ENCODE measurements at places on chromosomes 1 and 21.

GRCh38 chr1:19272064-19272463, 16.5 kb downstream of the AKR7A3 start:
- no peak for DNase-seq

GRCh38 chr1:155960081-155960745, 18.1 kb downstream of the ARHGEF2 start:
- no peak for DNase-seq

- no peak for DNase-seq
These were observed 53.3 kb upstream of the SEC16B start for GRCh38 chr1:178023181-178023618.

DNA sequence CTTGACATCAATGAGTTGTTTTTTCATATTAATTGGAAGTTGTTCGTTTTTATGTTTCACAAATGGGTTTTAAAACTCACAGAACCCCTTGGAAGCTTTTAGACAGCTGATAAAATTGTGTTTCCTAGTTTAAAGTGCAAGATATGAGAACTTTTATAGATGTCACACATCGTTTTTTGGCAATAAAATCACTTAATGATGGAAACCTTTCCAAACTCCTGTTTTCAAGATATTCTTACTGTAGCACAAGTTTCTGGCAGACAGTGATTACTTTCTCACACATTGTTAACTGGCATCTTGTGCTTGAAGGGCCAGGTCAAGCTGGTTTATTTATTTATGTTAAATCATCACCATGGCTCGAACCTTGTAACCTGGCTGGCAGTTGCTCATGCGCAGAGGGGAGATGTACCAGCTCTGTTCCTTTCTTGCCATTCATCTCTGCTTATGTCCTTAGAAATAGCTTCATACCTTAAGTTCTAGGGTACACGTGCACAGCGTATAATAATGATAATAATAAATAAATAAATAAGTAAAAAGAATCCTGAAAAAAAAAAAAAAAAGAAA, 10.2 kb upstream of the RCAN1 start:
- no peak for DNase-seq

GRCh38 chr21:26137379-26138060, 33.0 kb downstream of the APP start:
- peak; percentile 18 for DNase-seq

GRCh38 chr1:12756768-12757413, 10.9 kb downstream of the CFAP107 start:
- DNase-seq = no peak

DNA sequence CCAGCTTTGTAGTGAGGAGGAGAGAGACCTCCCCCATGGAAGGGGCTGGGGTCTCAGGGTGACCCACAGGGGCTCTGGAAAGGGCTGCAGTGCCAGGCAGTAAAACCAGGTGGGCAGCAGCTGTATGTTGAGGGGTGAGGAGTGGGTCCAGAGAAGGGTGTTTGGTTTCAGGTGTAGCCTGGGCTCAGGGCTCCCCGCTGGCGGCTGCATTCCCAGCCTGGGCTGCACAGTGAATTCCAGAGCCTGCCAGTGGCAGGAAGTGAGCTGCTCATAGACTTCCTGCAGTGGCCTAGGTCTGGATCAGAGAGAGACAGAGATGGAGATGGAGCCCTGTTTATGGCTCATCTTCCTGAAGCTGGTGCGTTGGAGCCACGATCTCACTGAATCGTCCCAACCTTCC, 356.4 kb downstream of the PTPRU start:
- no peak for DNase-seq

GRCh38 chr1:119372503-119373086, 4.0 kb downstream of the HAO2 start:
- peak; percentile 31 for DNase-seq

- no peak for DNase-seq
These were observed 2.1 kb downstream of the HEATR1 start for GRCh38 chr1:236602171-236602570.

DNA sequence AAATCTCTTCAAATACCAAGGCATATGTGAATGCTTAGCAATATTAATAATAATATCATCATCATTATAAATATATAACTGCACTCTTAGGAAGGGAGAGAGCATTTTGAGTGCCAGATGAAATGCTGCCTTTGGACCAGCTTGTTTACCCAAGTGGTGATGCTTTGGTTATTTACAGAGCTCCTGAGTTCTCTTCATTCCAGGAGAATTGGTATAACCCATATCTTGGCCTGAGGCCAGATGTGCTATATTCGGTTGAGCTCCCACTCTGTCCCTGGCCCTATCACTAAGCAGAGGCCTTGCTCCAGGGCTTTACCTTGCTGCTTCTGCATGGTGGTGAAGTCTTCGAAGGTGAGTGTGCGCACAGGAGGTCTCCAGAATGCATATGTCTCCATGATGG, 89.4 kb downstream of the TBX15 start:
- no peak for DNase-seq

DNA sequence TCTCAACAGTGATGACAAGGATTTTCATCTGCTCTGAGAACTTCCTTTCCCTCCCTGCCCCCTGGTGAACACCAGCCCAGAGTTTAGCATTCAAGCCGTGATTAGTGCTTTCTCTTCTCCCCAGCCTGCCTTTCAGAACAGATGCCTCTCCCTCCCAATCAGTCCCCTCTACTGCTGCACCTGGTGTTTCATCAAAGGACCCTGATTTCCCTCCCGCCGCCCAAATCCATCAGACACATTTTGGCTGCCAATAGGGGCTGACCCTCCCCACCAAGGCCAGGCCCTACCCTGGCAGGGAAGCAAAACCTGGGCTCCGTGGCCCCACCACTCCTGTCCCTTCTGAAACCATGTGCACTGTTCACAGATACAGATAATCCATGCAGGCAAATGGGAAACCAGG, 34.0 kb upstream of the KLHDC7A start:
- DNase-seq = no peak

DNA sequence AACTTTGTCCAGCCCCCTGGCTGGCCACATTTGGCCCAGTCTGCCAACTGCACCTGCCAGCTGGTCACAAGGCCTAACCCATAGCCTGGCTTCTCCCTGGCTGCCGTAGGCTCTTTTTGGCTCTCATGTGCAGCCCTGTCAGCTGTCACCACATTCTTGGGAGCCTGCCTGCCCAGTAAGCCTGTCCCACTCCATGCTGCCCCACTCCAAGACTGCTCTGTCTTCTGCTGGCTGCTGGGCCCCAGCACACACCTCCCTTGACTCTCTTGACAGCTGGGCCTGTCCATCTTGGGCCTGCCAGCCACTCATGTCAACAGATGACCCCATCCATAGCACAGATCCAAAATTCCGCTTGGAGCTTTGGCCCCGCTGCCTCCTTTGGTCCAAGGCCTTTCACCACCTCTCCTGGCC, 74.3 kb upstream of the EDN2 start:
- DNase-seq = no peak

DNA sequence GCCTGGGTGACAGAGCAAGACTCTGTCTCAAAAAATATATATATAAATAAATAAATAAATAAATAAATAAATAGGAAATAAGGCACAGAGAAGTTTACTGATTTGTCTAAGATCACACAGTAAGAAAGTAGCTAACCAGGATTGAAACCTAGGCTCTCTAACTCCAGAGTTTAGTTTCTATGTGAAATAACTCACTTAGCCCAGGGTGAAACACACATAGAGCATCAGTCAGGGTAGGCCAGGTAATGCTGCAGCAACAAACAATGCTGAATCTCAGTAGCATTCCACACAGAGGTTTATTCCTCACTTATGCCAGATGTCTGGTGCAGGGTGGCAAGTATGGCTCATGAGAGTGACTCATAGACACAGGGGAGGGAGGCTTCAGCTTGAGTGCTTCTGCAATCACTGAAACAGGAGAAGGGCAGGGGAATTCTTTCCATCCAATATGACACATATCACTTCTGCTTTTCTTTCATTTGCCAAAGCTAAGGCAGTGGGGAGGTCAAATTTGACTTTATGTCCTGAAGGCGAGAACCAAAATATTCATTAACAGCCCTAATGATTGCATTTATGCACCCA, 37.1 kb upstream of the KANK4 start:
- peak; percentile 86 for DNase-seq

GRCh38 chr1:61158591-61158990, 76.2 kb downstream of the NFIA start:
- no peak for DNase-seq

DNA sequence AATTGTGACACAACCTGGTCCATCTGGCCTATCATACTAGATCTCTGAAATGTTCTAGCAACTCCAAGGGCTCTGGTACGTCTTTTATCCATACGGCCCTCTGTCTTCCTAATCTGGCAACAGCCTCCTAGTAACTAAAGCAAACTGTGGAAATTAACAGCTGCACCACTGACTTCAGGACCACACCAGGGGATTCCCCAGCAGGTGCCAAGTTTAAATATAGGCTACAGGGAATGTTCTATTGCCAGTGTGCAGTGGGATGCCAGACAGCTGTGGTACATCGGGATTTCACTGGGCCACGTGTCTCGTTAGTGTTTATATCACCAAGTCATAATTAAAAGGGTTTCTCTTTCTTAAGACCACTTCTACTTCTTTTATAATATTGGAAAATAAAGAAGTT, 94.3 kb downstream of the RGS2 start:
- no peak for DNase-seq

DNA sequence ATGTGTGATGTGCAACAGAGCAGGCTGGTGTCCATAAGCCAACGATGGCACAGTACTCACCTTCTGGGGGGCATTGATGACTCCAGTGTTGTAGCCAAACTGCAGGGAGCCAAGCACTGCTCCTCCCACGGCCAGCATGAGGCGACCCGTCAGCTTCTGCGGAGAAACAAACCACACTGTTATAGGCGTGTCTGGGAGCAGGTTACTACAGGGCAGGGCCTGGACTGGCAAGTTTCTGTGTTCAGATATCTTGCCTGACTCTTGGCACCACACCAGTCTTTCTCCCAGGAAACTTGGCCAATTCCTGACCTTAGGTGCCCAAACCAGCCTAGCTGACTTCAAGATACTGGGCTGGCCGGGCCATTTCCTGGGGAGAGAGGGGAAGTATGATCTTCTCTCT, 15.5 kb downstream of the SLC2A1 start:
- no peak for DNase-seq

GRCh38 chr1:64653466-64653865, 91.4 kb upstream of the RAVER2 start:
- no peak for DNase-seq

- no peak for DNase-seq
These were observed 61.1 kb upstream of the ACOT11 start for GRCh38 chr1:54486907-54487306.

GRCh38 chr21:43808832-43809251, 19.5 kb downstream of the RRP1 start:
- no peak for DNase-seq

DNA sequence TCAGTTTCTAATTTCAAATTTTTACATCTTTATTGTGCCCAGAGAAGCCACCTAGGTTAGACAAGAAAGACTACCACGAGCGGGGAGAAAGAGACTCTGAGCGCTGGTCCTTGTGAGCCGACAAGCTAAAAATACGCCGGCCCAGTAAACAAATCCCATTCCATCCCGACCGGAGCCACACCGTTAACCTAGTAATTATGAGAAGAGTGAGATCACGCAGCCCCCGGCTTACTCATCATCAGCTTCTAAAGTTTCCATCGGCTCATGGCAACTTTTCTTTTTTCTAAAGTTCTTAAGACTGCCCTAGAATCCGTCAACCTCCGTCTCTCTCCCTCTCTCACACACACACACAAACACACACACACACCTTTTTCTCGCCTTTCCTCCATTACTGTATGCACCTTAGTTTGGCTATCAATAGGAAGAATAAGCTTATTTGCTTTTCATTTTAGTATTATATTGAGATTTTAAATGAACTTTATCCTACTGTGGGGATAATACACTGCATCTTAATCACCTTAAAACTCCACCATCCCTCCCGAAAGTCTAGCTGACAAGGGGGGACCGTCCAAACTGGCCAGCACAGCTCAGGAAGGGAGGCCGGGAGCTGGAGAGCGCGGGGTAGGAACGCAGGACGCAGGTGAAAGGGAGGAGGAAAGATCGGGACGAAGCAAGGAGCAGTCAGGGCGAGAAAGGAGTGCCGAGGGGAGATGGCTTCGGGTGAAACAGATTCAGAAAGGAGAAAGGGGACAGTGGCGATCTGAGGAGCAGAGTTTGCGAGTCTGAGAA, 728 bp downstream of the OTUD7B start:
- peak; percentile 80 for DNase-seq

- DNase-seq = no peak
These were observed 160.2 kb downstream of the ADSS2 start for GRCh38 chr1:244291236-244292201.

DNA sequence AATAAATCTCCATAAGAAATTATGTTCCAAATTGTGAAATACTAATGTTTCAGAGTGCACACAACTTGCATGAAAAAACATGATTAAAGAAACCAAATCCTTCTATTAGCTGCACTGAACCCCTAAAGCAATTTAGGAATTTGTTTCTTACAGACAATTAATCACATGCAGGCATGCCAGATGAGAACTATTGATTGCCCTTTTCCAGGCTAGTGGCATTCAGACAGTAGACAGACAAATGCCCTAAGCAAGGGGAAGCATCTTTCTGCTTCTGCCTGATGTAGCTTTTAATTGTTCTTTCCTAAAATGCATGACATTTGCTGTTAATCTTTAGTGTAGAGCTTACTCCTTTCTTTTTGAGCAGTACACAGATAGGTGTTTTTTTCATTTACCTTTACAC, 229.5 kb downstream of the DPYD start:
- no peak for DNase-seq

GRCh38 chr1:58821309-58821708, 37.5 kb upstream of the JUN start:
- DNase-seq = no peak

DNA sequence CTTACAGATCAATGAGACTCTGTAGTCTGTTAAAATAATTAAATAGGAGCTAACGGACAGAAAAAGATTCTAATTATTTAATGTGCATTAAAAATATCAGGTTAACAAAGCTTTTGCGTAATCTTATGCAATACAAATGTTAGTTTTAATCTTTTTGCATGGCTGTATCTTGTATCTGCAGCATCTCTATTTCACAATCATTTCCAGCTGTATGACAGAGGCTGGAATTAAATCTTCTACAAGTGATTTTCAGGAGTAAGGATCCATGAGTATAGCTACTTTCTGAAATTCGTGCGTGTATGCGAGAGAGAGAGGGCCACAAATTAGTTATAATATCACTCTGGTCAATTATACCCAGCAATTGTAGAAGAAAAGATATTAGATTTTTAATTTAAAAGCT, 1446.8 kb downstream of the NCAM2 start:
- no peak for DNase-seq

GRCh38 chr1:77582905-77583304, 99.6 kb downstream of the ZZZ3 start:
- DNase-seq = no peak

- peak; percentile 77 for DNase-seq
These were observed 81.2 kb upstream of the EFHD2 start for GRCh38 chr1:15328351-15329103.

DNA sequence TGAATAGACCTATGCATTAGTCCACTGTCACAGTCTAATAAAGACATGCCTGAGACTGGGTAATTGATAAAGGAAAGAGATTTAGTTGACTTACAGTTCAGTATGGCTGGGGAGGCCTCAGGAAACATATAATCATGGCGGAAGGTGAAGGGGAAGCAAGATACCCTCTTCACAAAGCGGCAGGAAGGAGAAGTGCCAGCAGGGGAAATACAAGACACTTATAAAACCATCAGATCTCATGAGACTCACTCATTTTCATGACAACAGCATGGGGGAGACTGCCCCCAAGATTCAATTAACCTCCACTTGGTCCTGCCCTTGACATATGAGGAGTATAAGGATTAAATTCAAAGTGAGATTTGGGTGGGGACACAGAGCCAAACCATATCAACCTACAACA, 59.4 kb downstream of the CAPN9 start:
- no peak for DNase-seq

- DNase-seq = no peak
These were observed 30.2 kb downstream of the LPAR3 start for GRCh38 chr1:84862810-84863251.

- no peak for DNase-seq
These were observed 3.3 kb downstream of the LAX1 start for GRCh38 chr1:203768256-203768655.

Data from stromal cell of bone marrow (primary cell).